ENCODE measurements at places on chromosomes 11 and 22.
A peak's percentile ranks its signal among the peaks of the same experiment; 100 is the strongest.

DNA sequence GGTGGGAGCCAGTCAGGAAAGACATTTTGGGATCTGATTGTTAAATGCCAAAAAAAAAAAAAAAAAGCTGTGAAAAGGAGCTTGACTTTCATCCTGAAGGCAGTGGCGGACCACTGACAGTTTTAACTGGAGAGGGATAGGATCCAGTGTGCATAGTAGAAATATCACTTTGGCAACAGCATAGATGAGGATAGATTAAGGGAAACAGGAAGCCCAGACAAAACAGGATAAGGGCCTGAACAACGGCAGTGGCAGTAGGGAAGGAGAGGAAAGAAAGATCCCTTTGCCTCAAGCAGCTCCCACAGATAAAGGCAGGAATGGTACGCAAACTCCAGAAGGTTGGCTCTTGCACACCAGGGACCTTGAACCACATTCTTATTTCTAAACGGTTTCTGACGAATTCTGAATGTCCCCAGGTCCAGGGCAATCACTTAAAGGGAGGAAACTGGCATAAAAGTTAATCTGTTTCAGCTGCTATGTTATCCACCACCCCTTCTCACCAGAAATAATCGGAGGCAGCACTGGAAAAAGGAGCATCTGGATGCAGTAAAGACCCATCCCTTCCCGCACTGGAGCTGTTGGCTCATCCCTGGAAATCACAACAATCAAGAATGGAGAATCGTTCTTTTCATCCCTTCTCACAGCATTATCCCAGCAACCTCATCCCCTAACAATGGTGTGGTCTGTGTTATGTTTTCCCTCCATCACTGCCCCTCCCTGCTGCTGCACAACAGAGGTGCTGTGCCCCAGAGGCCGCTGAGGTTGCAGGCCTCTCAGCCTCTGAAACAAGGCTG, 99.1 kb downstream of the GAB2 start:
- DNase-seq: no peak

DNA sequence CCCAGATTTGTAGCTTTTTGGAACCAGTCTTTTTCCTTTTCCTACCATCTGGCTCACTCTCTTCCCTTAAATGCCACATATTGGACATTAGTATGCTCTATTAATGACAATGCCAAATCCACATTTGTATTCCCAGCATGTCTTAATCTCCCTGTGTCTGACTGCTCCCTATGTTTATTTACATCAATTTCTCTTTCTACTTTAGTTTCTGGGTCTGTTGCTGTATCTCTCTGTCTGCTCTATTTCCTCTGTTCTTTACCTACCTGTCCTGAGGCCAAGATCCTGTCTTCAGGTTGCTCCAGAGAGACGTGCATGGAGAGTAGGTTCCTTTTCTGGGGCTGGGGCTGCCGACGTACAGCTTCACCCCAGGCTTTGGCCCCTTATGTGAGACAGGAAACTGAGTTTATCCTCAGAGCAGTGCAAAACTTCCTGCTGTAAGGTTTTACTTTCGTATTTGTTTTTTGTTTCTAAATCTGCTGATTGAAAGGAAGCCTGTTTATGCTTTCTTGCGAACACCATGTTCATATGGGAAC, 25.6 kb downstream of the OR2AG2 start:
- no peak for DNase-seq

- DNase-seq: no peak
These were observed 7.4 kb upstream of the PELI3 start for GRCh38 chr11:66459138-66459778.

DNA sequence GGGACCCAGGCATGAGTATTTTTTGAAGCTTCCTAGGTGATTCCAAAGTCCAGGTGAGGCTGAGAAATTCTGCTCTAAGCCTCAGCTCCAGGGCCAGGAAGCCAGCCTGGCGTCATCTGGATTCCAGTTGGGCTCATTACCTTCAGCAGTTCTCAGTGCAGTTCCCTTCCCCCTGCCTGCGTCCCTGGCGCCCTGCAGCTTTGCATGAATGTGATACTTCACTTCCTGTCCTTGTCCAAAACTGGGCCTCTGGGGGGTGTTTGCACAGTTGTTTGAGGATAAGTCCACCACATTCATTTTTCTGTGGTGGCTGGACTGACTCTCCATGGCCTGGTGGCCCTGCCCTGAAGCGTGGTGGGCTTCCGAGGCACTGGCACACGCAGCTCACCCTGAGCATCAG, 98.1 kb downstream of the TENM4 start:
- DNase-seq: peak; percentile 83

DNA sequence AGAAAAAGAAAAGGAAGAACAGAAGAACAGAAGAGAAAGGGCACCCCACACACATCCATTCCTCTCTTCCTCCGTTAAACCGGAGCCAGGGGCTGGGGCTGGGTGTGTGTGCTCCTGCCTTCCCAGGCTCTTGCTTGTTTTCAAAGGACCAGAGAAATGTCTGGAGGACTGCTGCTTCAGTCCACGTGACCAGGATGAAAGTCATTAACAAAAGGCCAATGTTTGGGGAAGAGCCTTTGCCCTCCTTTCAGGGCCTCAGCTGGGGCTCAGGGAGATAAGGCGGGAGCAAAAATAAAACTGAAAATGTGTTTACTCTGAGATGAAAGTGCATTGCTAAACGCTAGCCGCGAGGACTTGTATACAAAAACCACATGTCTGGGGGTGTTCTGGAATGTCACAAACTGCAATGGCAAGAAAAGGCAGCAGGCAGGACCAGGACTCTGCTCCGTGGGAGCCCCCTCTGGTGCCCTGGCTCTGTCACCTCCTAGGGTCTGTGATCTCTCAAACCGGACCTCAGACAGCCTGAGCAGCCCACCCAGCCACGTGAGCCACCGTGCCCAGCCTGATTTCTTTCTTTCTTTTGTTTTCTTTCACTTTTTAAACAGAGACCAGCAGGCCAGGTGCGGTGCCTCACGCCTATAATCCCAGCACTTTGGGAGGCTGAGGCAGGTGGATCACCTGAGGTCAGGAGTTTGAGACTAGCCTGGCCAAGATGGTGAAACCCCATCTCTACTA, 31.6 kb upstream of the MYH9 start:
- DNase-seq: peak; percentile 56

DNA sequence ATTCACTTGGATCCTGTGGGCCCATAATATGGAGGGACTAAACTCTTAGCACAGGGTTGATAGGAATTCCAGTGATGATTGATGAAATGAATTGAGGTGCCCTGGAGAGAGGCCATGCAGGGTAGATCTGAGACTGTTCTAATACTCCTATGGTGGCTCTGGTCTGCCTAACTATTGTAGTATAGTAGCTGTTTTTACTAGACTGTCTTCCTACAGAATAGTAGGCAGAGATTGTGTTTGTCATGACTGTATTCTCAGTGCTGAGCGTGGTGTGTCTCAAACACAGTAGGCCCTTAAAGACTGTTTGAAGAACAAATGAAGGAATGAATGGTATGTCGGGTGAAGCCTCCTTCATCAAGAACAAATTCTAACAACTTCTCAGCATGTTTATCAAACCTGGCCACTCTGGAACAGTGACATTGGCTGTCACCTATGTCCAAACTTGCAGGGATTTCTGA, 107.0 kb upstream of the SESN3 start:
- DNase-seq: no peak

GRCh38 chr22:37121887-37122591, 12.5 kb upstream of the TMPRSS6 start:
- peak; percentile 44 for DNase-seq

DNA sequence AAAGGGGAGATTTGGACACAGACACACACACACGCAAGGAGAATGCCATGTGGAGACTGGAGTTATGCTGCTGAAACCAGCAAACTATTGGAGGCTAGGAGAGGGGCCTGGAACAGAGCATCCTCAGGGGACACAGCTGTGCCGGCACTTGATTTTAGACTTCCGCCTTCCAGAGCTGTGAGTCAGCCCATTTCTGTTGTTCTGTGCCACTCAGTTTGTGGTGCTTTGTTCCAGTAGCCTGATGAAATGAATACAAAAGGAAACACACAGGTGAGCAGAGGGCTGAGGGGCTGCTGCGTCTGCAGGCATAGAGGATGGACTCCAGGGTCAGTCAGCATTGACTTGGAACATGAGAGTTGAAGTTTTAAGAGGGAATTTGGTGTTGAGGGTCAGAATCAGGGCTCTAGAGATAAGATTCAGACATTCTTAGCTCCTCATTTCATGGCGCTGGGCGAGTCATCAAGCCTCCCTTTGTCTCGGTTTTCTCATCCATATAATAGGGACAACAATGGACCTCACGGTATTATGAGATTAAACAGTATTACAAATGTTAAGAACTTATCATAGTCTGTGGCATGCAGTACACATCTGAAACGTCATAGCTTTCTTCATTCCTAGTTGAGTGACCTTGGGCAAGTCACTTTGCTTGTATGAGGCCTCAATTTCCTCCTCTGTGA, 191.0 kb downstream of the MIAT start:
- peak; percentile 70 for DNase-seq

DNA sequence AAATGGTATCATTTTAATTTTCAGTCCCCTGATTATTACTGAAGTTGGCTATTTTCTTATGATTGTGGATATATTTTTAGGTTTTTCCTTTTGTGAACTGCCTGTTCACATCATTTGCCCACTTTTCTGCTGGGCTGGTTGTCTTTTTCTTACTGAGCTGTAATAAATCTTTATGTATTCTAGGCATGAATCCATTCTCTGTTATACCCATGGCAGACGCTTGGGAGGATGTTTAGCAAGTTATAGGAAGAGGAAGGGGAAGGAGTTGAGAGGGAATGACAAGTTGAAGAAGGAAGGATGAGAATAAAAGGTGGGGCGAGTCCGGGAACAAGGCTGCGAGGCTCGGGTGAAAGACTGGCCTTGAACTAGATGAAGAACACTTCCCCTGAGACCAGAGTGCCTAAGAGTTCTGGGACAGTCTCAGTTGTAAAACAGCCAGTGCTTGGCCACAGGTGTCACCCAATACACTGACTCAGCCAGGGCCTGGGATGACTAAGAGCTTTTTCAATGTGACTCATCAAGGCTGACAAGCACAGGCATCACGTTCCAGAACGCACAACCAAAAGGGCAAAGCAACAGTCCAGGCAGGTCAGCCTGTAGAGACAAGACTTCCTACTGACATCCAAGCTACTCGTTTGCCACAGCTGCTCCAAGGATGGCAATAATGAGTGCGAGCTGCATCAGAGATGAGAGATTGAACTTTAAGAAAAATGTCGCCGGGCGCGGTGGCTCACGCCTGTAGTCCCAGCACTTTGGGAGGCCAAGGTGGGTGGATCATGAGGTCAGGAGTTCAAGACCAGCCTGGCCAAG, 35.2 kb downstream of the LRFN4 start:
- peak; percentile 96 for DNase-seq

DNA sequence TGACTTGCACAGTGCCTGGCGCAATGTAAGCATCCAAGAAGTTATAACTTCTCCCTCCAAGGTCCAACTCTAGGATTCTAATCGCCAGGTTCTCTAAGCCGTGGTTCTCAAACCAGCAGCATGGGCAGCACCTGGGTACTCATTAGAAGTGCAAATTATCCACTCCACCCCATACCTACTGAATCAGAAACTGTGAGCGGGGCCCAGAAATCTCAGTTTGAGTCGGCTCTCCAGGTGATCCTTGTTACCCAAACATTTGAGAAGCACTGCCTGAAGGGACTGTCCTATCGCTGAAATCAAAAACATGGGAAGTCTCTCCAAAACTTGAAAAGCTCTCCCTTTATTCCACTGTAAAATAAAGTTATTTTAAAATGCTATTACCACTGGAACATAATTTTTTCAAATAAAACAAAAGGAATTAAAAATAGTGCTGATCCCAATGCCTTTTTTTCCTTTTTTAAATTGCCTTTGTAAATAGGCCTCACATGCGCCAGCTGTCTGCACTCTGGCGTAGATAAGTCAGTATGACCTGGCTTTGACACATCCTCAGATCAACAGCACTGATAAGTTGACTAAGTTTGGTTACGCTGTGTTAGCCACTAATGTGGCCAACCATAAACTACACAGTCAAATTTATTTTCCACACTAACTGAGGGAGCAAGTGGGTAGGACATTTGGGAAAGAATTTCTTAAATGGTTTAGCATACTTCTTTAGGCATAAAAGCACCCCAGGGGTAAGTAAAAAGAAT, 8.4 kb upstream of the CTR9 start:
- DNase-seq: peak; percentile 14

DNA sequence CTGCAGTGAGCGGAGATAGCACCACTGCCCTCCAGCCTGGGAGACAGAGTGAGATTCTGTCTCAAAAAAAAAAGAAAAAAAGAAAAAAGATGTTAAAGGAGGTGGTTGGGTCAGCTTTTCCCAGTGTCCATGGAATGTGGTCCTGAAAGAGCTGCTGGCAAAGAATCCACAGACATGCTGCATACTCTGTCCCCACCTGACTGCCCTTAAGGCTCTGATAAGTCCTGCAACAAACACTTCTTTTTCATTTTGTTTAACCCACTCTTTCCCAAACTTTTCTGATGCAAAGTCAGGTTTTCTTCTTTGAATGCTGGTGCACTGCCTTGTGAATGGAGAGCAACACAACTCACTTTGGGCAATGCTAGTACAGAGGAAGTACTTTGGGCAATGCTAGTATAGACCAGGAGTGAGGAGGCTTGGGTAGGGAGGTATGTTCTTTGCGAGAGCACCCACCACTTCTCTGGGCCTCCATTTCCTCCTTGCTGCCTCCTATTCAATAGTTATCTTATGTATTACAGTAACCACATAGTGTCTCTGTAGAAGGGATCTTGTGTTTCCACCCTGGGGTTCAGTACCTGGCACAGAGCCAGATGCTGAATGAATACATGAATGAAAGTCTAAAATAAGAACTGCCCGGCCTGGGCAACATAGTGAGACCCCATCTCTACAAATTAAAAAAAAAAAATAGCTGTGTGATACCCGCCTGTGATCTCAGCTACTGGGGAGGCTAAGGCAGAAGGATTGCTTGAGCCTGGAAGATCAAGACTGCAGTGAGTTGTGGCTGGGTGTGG, 18.9 kb downstream of the LIF start:
- no peak for DNase-seq

DNA sequence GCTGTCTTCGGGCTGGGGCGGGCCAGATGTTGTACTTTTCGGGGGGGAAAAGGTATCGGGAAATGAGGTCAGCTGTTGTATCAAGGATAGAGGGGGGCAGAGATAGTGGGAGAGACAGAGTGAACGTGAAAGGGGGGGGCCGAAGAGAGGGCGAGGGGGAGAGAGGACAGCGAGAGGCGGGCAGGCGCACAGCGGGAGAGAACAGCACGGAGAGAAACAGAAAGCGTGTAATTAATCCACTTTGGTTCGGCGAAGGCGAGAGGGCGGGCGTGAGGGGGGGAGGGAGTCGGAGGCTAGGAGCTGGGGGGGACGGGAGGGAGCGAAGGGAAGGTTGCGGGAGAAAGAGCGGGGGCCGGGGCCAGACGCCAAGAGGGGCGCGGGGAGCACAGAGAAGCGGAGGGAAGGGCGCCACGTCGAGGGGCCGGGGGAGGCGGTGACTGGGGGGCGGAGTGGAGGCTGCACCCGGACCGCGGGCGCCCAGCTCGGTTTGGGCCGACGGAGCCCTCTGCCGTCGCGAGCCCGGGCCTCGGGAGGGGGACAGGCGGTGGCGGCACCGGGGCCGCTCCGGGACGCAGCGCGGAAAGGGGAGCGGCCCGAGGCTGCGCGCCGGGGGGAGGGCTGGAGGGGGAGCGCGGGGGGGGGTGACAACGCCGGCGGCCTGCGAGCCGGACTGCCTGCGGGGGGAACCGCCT, 612 bp downstream of the IGF2 start:
- DNase-seq: no peak

GRCh38 chr11:125253795-125254525, 89.4 kb downstream of the PKNOX2 start:
- no peak for DNase-seq

- peak; percentile 44 for DNase-seq
These were observed 27.8 kb downstream of the WEE1 start for GRCh38 chr11:9601037-9601875.

All from DMS53 (cell line).